Activated T-cell treated with anti-CD3 and anti-CD28 coated beads, Interleukin-2, amount 50 U/mL, for 72 hours (primary cell): ENCODE measurements at places on chromosomes 12 and 14.

- peak; percentile 38 for DNase-seq
Measured at GRCh38 chr12:102483466-102483865, 3.1 kb upstream of the IGF1 start.

DNA sequence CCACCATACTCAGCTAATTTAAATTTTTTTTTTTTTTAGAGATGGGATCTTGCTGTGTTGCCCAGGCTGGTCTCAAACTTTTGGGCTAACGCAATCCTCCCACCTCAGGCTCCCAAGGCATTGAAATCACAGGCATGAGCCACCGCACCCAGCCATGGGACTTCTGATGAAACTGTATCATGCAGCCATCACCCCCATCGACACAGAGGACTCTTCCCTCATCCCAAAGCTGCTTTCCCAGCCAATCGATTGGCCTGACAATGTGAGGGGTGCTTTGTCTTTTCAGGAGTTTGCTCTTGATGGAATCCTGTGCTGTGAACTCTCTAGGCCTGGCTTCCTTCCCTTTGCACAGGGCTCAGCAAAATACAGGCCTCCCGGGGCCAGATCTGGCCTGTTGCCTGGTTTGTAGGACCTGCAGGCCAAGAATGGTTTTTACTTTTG lies 59.6 kb upstream of the NCOR2 start:
- DNase-seq: no peak

- no peak for DNase-seq
Measured at GRCh38 chr12:58349161-58349560, 407.8 kb downstream of the ATP23 start.

GRCh38 chr12:112214064-112214463 lies 88.7 kb downstream of the TRAFD1 start:
- no peak for DNase-seq

- no peak for DNase-seq
Measured at GRCh38 chr14:20386276-20386855, 26.9 kb downstream of the TEP1 start.

DNA sequence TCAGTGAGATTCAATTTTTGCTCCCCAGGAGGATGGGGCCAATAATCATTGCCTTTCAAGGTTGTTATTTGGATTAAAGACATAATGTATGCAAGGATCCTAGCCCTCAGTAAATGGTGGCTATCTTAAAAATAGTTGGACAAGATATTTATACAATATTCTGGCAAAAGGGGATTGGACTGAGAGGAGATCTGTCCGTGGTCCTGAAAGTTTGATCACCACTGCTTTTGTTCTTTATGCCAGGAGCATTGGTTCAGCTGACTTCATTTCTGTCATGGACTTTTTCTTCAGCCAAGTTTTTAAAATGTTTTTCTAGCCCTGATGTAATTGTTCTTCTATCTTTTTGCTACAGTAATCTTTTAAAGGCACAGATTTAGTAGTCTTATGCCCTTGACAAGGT lies 70.2 kb upstream of the TCL1A start:
- no peak for DNase-seq

DNA sequence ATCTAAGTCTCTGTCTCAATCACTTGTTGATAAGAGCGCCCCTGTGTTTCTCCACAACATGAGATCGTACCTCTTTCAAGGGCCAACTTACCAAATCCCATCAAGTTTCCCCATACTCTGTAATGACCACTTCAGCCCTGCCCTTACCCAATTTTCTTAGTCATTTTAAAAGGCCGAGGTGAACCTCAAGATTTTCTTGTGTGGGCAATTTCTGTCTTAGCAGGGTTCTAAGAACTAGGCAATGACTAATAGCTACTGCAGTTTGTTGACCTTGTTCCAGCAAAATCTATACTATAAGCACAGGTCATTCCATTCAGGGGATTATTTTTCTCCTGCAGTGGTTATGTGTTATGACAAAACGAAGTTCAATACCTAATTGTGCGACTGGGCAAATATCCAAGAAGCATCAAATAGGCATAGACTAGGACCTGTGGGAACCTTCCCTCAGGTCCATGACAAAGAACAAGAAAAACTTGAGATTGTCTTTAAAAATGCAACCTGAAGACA lies 359.8 kb downstream of the PCNX1 start:
- DNase-seq: peak; percentile 50

GRCh38 chr14:100096656-100097055 lies 31.4 kb downstream of the EVL start:
- no peak for DNase-seq
